NCI-H345 (cell line): ENCODE measurements at places on chromosomes 4 and X.

GRCh38 chr4:140163029-140163810, 9.2 kb upstream of the MAML3 start:
- no peak for DNase-seq

GRCh38 chr4:138864961-138865720, 150.4 kb upstream of the NOCT start:
- no peak for DNase-seq

DNA sequence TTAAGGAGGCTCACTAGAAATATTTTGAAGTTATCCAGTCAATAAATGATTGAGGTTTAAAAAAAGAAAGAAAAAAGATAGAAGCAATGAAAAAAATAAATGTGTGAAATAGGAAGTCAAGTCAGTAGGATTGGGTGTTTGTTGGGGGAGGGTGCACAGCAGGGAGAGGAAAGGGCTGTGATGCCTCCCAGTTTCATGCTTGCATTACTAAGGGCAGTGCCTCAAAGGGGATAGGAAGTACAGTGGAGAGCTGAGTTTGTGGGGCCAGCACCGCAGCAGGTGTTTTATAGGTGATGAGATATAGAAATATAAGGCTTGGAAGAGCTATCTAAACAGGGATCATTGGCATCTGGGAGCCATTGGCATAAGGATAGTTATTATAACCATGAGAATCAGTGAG, 919.2 kb downstream of the STIM2 start:
- DNase-seq, result no peak

- DNase-seq, result no peak
Observed at GRCh38 chr4:27366104-27366823, 505.6 kb downstream of the STIM2 start.

GRCh38 chr4:1727117-1728031, 6.1 kb downstream of the TACC3 start:
- DNase-seq, result no peak

DNA sequence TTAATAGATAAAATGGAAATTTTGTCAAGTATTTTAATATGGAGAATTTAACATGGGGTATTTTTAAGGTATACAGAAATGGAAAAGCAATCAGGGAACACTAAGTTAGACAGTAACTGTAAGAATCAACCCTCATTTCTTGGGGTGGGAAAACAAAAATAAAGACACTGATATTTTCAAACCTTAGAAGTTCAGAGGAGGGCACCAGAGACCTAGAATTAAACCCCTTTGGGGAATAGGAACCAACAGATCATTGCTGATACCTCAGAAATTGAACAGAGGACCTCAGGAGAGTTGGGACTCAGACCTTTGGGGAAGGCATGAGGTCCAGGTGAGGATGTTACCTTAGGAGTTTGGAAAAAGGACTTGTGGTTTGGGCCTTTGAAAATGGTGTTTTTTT, 435.6 kb downstream of the TMA16 start:
- DNase-seq, result no peak

GRCh38 chrX:39518476-39519029, 579.2 kb downstream of the BCOR start:
- no peak for DNase-seq

DNA sequence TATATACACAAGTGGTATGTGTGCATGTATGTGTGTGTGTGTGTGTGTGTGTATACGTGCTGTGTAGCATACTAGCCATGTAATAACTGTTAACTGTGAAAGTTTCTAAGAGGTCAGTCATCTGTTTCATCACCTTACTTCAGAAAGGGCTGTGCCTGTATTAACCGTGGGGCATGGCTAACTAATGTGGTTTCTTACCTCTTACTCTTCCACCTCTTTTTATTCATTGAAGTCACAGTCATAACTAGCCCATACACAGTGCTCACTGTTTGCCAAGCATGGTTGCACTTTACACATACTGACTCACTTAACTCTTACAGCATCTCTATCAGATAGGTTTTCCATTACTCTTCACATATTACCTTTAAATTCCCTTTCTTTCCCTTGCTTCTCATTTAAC, 23.7 kb upstream of the LRAT start:
- DNase-seq, result no peak

GRCh38 chr4:15719506-15719905, 16.6 kb downstream of the BST1 start:
- no peak for DNase-seq

DNA sequence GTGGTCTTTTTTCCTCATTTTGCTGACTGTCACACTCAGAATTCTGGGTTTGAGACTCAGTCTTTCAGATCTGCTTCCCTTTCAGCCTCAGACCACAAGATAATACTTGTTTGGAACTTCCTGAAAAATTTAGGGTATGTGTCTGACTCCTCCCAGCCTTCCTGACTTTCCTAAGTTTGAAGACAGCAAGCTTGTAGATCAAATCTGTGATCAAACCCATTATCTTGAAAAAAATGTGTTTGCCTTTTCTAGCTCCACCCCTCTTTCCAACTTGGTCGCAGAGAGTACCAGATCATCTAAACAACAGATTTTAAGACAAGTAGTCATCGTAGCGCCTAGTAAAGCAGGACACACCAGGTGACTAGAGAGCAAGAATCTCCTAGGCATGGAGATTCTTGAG, 9.9 kb downstream of the BCAP31 start:
- no peak for DNase-seq

DNA sequence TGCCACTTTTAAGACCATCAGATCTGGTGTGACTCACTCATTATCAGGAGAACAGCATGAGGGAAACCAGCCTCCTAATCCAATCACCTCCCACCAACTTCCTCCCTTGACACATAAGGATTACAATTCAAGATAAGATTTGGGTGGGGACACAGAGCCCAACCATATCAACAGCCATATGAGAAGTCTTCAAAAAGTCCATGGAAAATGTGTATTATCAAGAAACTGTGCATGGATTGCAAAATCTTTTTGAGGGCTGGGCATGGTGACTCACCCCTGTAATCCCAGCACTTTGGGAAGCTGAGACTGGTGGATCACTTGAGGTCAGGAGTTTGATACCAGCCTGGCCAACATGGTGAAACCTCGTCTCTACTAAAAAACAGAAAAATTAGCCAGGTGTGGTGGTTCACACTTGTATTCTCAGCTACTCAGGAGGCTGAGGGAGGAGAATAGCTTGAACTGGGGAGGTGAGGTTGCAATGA, 17.8 kb upstream of the RPL39 start:
- no peak for DNase-seq

GRCh38 chrX:37829721-37830120, 17.6 kb downstream of the DYNLT3 start:
- DNase-seq, result no peak

- no peak for DNase-seq
Observed at GRCh38 chrX:112163906-112164305, 81.3 kb upstream of the TRPC5 start.

GRCh38 chr4:151690164-151690870, 70.5 kb downstream of the GATB start:
- no peak for DNase-seq

DNA sequence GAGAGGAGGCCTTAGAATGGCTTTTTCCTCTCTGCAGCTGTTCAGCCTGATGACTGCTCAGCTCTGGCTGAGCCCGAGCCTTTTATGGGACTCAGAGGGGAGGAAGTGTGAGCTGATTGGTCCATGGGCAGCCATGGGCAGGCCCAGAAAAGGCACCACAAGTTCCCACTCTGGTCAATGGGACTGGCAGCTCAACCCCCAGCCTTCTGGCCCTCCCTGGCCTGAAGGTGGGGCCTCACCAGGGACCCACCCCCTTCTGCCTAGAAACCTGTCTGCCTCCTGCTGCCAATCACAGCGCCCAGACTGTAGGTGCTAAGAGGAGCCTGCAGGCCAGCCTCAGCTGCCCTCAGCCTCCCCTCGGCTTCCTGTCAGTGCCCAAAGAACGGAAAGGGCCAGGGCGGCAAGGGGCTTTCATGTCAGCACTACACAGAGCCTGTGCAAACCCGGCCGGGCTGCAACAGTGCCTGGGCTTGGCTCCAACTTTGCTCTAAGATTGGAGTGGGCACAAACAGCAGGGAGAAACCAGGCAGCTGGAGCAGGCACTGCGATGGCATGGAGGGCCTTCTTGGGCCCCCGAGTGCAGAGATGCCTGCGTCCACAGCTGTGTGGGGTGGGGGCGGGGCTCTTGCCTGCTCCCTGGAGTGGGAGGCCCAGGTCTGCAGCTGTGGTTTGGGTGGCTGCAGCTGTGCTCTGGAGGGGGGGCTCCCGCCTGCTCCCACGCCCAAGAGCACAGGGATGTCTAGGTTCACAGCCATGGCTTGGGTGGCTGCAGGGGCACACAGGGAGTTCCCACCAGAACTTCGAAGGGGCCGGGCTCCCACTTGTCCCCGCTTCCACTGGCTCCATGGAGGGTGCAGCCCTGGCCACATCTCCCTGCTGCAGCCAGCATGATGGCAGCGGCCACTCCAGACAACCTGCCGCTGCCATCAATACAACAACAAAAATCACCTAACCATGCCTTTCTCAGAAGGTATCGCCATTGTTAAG, 92.6 kb downstream of the NXF2 start:
- DNase-seq, result no peak

DNA sequence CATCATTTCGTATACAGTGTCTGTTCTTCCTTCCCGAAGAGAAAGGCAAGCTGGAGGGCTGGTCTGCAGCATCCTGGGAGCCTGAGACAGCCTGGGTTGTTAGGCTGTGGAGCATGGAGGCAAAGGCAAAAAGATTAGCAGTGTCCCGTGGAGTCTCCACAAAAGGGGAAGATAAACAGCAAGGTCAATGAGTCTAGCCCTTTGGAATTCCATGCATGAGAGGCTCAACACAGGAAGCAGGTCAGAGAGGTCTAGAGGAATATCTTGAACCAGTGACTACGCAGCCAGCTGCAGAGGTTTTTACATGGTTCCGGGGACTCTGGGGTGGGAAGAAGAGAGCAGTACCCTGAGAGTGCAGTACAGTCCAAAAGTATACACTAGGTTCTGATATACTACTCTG, 12.2 kb upstream of the MCF2 start:
- no peak for DNase-seq

- no peak for DNase-seq
Observed at GRCh38 chrX:105495376-105495775, 274.9 kb upstream of the TEX13A start.

GRCh38 chr4:155687380-155687982, 20.8 kb downstream of the GUCY1A1 start:
- no peak for DNase-seq

- no peak for DNase-seq
Observed at GRCh38 chr4:184259866-184260265, 42.2 kb upstream of the ENPP6 start.

DNA sequence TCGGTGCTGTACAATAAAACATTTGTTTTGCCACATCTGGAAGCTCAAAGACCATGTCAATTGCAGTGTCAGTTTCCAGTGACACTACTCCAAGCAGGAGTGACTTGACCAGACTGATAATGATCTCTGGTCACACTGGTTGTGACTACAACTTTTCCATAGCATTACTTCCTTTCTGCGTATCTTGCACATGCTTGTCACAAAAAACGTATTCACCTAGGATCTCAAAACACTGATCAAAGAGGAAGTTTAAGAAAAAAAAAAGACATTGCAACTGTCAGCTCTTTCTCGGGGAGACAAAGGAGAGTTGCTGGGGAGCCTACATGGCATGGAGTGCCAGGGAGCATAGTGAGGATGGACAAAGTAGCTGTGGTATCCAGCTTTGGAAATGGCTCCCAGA, 60.6 kb downstream of the OPHN1 start:
- DNase-seq, result no peak

- DNase-seq, result no peak
Observed at GRCh38 chr4:8540072-8540471, 40.1 kb upstream of the GPR78 start.

GRCh38 chr4:150884625-150885024, 130.5 kb downstream of the LRBA start:
- no peak for DNase-seq

DNA sequence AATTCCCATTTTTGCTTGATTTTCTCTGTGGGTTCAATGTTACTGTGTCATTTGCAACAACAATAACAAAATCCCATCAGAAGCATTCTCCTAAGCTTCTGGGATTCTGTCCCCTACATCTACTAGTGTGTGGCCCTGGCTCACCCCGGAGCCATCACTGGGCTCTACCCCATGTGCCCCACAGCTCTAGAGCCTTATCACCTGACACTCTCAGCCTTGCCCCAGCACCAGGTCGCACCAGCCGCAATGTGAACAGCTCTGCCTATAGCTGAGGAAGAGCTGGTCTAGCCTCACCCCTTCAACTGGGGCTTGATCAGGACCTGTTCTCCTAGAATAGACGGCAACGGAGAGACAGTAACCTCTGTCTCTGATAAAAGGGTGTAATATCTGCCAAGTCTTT, 161.7 kb downstream of the SHROOM3 start:
- no peak for DNase-seq

- DNase-seq, result no peak
Observed at GRCh38 chr4:64157397-64157796, 251.9 kb downstream of the TECRL start.

GRCh38 chrX:18003876-18004275, 142.8 kb upstream of the RAI2 start:
- DNase-seq, result no peak

- no peak for DNase-seq
Observed at GRCh38 chr4:89334311-89334710, 26.7 kb upstream of the GPRIN3 start.
